COR-L47 (cell line): ENCODE measurements at places on chromosomes 13 and 19.

GRCh38 chr19:17862711-17863519, 3.2 kb downstream of the RPL18A start:
- no peak for DNase-seq

DNA sequence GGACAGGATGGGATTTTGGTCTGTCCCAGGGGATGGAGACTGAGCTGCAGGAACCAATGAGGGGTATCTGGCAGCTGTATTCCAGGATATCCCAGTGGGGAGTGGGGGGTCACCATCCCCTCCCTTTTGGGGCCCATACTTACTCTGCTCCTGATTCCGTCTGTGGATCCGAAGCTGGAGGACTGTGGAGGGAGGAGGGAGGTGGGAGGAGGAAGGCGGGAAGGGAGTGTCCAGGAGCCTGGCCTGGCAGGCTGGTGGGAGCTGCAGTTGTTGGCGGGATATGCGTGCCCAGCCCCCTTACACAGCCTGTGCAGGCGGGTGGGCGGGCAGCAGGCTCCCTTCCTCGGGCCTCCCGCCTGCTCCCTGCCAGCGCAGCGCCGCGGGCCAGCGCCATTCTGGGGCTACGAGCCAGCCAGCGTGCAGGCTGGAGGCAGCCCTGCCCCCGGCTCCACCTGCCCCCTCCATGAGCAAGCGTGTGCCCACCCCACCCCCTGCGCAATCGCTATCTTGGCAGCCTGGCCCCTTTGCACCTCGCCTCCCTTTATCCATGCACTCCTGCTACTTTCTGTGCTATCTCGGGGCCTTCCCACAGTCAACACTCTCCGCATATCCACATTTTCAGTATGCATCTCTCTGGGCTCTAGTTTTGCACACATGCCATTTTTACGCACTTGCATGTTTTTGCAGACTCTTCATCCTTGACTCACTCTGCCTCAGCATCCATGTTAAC, 2.8 kb downstream of the MAMSTR start:
- peak; percentile 50 for DNase-seq

DNA sequence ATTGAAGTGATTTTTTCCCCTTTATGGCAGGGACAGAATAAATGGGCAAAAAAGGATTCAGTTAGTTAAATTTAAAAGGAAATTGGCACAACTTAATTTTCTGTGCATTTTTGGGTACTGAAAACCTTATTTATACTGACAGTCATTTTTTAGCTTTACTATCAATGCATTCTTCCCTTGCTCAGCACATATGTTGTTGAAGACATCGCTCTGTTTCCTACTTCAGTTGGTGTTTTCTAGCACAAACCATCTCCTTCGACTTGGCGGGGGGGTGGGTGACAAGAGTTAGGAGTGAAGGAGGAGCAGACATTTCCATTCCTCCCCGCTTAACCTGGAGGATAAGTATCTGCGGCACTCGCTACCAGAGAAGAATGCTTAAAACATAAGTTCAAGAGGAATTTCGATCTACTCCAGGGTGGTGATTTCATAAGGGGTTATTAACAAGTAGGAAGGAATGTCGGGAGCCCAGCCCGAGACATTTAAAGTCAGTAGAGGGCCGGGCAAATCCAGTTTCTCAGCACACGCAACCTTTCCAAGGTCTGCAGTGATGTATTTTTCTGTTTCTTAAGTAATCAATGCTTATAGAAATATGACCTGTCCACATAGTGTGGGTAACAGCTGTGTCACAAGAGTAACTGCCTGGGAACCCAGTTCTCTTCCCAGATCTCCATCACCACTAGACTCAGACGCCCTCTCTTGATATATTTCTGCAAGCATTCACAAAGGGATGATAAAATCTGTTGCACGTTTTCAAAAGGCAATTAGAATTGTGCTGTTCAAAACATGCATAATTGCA, 525.8 kb downstream of the MYO16 start:
- DNase-seq: no peak

DNA sequence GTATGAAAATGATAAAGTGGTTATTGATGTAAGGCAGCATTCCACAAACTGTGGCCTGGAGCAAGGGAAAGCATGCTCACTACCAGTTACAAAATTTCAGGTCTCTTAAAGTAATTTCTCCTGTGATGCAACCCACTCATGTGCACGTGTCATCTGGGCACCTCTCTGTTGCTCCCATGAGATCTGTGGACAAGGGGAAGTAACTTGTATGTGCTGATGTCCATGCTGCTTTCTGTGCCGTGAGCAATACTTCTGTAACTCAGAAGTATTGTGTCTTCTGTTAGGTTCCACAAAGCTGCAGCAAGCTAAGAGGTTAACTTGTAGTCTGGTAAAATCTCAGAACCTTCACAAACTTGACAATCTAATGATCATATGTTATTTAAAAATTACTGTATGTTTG, 930.0 kb upstream of the SLITRK6 start:
- DNase-seq: no peak

- DNase-seq: peak; percentile 77
Measured at GRCh38 chr13:25977216-25977615, 74.6 kb downstream of the SHISA2 start.

DNA sequence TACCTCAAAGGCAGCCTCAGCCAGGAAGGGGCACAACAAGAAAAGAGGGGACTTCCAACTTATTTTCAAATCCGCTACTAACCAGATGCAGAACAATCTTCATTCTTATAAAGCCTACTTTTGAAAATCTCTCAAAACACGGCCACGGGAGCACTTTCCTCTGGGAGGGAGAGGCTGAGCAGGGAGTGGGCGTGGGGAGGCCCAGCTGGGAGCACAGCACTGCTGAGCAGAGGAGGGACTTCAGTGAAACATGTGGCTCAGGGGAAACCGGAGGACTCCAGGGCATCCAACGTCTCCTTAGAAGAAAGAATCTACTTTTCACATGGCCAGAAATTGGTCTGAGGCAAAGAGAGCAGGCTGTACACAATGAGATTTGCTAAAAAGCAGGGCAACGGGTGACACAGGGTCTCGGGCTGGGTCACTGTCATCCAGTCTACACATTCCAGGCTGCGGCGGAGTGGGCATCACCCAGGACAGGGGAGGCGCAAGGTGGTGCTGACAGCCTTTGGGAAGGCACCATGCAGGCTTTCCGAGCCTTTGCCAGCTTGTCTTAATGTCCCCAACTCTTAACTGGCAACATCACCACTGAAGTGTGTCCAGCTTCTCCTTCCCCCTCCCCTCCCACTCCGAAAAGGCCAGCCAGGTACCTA, 117.1 kb downstream of the STK24 start:
- no peak for DNase-seq

GRCh38 chr13:51330791-51331190, 8.7 kb upstream of the SERPINE3 start:
- DNase-seq: no peak

DNA sequence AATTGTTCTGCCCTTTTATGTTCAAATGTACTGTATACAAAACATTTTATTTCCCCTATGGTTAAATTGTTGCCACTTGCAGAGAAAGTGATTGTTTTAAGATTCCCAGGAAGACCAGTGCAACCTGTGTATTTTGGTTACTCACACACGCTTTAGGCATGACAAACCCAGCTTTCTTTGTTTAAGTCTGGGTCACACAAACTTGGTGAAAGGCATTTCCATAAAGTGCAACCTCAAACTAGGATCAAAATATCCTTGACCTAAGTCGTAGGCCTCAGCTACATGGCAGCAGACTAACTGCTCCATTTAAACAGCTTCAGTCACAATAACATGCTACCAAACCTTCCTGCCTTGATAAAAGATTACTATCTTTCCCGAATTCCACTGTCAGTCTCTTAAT, 639.0 kb upstream of the PRR20A start:
- DNase-seq: no peak

DNA sequence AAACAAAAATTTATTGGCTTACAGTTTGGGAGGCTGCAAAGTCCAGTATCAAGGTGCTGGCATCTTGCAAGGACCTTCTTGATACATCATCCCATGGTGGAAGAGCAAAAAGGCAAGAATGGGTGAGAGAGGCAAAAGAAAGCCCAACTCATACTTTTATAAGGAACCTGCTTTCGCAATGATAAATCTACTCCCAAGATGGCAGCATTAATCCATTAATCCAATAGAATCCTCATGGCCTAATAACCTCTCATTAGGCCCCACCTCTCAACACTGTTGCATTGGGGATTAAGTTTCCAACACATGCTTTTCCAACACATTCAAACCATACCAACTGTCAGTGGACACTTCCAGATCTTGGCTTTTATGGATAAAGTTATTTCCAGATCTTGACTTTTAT, 48.7 kb upstream of the ZNF507 start:
- DNase-seq: no peak

GRCh38 chr19:56403764-56404704, at the start of gene ZNF583:
TSS of gene ZNF583 (plus strand) at chr19:56404332. CDS start at chr19:56407115, 2,783 bp downstream.
- peak; percentile 88 for DNase-seq

DNA sequence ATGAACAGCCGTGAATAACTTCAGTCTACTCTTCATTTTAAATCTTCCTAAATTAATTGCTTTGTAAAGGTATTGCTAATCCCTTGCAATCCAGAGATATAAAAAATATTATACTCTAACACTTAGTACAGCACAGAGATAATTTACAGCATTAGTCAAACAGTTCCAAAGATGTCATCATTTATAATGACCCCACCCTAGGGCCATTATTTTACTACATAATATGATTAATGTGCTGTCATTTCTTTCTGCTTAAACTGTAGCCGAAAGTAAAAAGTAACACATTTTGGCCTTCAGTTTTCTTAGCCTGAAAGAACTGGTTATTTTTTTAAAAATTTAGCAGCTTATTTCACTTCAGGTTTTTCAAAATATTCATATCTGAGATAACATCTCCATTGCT, 256.3 kb upstream of the RFC3 start:
- DNase-seq: no peak

GRCh38 chr13:66809485-66809884, 420.7 kb downstream of the PCDH9 start:
- DNase-seq: peak; percentile 13

GRCh38 chr13:101231751-101232428, 184.4 kb downstream of the NALCN start:
- no peak for DNase-seq

- DNase-seq: no peak
Measured at GRCh38 chr19:11534948-11535347, 3.7 kb upstream of the CNN1 start.
